ENCODE measurements at places on chromosomes 3 and 15. TPM values are rescaled to one million over a fixed set of nuclear protein-coding genes. Genes with fewer than 3 reads are reported as not detected.
A peak's percentile ranks its signal among the peaks of the same experiment; 100 is the strongest.

DNA sequence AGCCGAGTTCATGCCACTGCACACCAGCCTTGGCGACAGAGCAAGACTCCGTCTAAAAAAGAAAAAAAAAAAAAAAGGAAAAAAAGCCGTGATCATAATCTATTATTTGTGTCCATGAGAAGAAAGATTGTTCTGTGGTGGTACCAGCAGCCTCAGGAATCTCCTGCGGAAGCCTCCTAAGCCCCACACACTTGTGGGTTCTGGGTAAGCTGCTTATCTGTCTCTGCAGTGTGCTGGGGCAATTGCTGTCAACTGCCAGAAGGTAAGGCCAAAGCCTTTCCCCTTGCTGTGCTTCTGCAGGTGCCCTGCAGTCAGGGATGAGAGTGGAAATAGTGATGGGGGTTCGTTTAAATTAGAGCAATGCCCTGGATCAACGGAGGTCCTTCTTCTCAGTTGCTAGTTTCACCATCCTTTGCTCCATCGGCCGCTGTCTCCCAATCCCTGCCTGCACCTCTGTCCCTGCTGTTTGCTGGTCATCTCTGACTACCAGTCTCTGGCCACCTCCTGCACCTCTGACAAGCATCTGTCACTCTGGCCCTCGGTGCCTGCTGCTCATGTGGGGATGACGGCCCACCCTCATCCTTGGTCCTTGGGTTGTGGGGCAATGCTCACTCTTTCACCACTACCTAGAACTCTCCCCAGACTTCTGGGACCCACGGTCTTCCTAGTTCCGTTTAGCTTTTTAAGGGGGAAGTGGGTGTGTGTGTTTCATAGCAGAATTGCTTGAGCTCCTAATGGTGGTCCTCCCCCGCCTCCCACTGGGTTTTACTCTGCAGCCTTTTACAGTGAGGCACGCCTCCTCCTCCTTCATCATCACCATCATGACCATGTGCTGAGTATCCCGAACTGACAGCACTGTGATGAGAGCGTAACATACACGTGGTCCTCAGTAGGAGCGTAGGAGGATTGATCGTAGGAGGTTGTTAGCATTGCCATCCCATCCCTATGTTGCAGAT is 25.5 kb downstream of the CHRD start:
- H3K27ac ChIP-seq: no peak overlapping the region
- no peaks in the 10 kb centered on the region for H3K27me3 ChIP-seq
- no peaks in the 10 kb centered on the region for H3K36me3 ChIP-seq
- H3K4me3 ChIP-seq: no peak overlapping the region
- DNase-seq: no peak

- H3K4me1 ChIP-seq: peaks cover 8% of the 10 kb centered on the region
- H3K27me3 ChIP-seq: no peaks in the 10 kb centered on the region
- no peak overlapping the region for H3K27ac ChIP-seq
- H3K36me3 ChIP-seq: no peaks in the 10 kb centered on the region
- DNase-seq: no peak
Measured at GRCh38 chr3:117630469-117630868, 920.9 kb downstream of the TUSC7 start.

- no peak overlapping the region for H3K4me3 ChIP-seq
- no peaks in the 10 kb centered on the region for H3K27me3 ChIP-seq
- H3K4me1 ChIP-seq: peaks cover 17% of the 10 kb centered on the region
- H3K36me3 ChIP-seq: no peaks in the 10 kb centered on the region
- H3K27ac ChIP-seq: no peak overlapping the region
Measured at GRCh38 chr15:80485370-80486164, 81.4 kb downstream of the ARNT2 start.

DNA sequence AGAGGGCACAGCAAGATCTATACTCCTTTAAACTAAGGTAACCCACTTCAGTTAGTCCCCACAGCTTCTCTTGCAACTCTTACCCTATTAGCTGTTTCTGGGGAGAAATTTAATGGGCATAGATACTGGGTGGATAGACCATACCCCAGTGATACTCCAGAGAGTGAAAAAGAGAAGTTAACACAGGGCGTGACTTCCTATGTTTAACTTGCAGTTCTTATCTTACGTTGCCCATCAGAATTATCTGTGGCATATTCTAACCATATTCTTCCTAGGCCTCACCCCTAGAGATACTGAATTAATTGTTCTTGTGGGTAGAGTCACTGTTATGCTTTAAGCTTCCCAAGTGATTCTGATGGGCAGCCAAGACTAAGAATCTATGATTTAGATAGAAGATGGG is 485.4 kb upstream of the TPRG1 start:
- H3K4me1 ChIP-seq: peaks cover 35% of the 10 kb centered on the region
- no peak for DNase-seq
- no peaks in the 10 kb centered on the region for H3K36me3 ChIP-seq
- no peak overlapping the region for H3K27ac ChIP-seq
- no peaks in the 10 kb centered on the region for H3K27me3 ChIP-seq
- no peak overlapping the region for H3K4me3 ChIP-seq

DNA sequence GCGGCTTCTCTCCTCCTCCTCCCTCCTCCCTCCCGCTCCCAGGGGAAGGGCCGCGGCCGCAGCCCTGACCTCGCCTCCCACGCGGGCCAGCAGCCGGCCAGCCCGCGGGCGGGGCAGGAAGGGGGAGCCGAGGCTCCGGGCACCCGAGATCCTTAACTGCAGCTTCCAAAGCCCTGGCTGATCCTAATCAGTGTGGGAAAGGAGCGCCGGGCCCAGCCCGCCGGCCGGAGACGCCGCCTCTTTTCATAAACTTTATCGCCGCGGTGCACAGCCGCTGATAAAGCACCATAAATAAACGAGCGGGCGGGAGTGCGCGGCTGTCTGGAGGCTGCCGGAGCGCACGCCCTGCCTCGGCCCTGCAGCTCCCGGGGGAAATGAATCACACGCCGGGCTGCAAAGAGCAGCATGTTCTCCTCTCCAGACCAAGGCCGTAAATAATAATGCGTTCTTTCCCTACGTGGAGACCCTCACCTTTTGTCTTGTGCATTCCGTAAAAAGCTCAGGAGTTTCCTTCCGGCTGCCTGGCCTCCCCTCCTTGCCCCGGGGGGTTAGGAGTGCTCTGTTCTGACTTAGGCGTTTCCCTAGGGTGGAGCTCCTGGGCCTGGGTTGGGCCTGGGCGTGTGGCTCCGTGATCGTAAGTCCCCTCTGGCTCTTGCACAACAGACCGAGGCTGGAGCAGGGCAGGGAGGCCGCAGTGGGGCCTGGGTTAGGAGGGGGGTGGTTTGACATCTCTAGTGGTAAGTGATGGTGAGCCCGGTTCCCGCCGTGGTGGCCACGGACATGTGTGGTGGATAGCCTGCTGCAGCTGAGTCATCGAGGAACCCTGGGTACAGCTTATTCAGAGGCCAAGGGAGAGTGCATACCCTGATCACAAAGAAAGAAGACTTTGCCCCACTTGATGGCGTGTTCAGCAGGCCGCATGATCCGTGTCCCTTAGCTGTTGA is 132.6 kb upstream of the HES1 start:
- H3K4me3 ChIP-seq: peak overlapping the region; percentile 25
- peak overlapping the region; percentile 79 for H3K27ac ChIP-seq
- H3K27me3 ChIP-seq: no peaks in the 10 kb centered on the region
- peak; percentile 43 for DNase-seq

GRCh38 chr3:178405531-178405930 is 130.7 kb upstream of the KCNMB2 start:
- no peaks in the 10 kb centered on the region for H3K36me3 ChIP-seq
- no peak for DNase-seq
- no peaks in the 10 kb centered on the region for H3K27me3 ChIP-seq

GRCh38 chr3:112463250-112463649 is 36.0 kb downstream of the BTLA start:
- no peaks in the 10 kb centered on the region for H3K27me3 ChIP-seq
- H3K4me3 ChIP-seq: no peak overlapping the region
- DNase-seq: no peak
- H3K4me1 ChIP-seq: no peaks in the 10 kb centered on the region
- no peak overlapping the region for H3K27ac ChIP-seq

GRCh38 chr15:62066663-62067447 is at the start of gene C2CD4A:
Gene C2CD4A (plus strand): TSS chr15:62066977. CDS start chr15:62067614, 637 bp downstream.
- no peaks in the 10 kb centered on the region for H3K27me3 ChIP-seq
- H3K27ac ChIP-seq: peak within 1 kb of the TSS; percentile 82
- no peak for DNase-seq
- H3K4me3 ChIP-seq: peak within 1 kb of the TSS; percentile 48

DNA sequence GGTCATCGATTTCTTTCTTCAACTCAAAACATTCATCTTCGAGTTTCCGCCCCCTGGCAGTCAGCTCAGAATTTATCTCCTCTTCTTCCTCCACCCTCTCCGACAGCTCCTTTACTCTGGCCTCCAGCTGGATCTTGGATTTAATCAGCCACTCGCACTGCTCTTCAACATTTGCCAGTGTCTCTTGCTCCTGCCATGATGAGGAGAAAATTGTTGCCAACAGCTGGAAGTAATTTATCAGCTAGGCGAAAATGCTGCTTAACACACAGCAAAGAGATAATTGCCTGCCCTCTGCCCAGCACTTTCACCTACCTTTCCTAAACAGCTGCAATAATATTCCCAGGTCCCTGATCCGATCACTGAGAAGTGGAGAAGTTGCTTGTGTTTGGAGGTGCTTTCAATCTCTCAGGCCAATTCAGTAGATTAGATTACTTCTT is 69.3 kb downstream of the MYH15 start:
- no peak overlapping the region for H3K27ac ChIP-seq
- no peaks in the 10 kb centered on the region for H3K27me3 ChIP-seq
- no peaks in the 10 kb centered on the region for H3K4me1 ChIP-seq
- DNase-seq: no peak
- no peaks in the 10 kb centered on the region for H3K36me3 ChIP-seq

DNA sequence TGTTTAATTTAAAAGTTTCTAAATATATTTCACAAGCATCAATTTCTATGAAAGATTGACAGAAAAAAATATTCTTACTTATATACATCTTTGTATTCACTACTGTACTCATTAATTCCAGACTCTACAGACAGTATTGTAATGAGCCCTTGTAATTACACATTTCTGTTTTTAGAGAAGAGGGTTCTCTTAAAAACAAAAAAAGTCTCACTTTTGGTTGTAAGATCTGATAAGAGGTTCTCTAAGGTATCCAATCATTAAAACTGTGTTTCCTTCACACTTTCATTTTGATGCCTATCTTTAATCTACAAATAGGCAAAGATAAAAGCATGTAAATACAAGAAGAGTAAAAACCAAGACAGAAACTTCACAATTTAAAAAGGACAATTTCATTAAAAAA is 75.6 kb downstream of the FBXL22 start:
- no peak overlapping the region for H3K4me3 ChIP-seq
- peaks cover 4% of the 10 kb centered on the region for H3K36me3 ChIP-seq
- H3K4me1 ChIP-seq: no peaks in the 10 kb centered on the region
- H3K27me3 ChIP-seq: no peaks in the 10 kb centered on the region
- DNase-seq: no peak

The CHL1 gene
- 3.7 TPM for total RNA-seq

The AMT gene
- 0.80 TPM for total RNA-seq

The CDHR4 gene
- total RNA-seq: not detected

The PDHB gene
- 95.2 TPM for total RNA-seq

Data from esophagus squamous epithelium (tissue), 5 donors.